ENCODE measurements at places on chromosomes 3 and 15.

- no peak for DNase-seq
Observed at GRCh38 chr15:64146041-64146440, 5.5 kb upstream of the SNX22 start.

GRCh38 chr3:117628823-117629291 is 919.3 kb downstream of the TUSC7 start:
- no peak for DNase-seq

DNA sequence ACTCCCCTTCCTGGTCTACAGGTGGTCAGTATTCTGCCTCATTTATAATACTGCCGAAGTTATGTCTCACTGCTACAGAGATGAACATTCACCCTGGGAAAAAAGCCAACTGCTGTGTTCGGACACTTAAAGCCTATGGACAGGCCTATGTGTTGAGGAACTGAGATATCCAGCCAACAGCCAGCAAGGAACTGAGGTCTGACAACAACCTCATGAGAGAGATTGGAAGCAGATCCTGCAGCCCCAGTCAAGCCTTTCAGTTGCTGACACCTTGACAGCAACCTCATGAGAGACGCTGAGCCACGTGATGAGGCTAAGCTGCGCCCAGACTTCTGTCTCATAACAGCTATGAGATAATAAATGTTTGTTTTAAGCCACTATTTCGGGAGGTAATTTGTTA is 18.2 kb upstream of the FHIT start:
- DNase-seq = no peak

- DNase-seq = no peak
Observed at GRCh38 chr3:145801696-145802095, 359.3 kb downstream of the PLOD2 start.

- no peak for DNase-seq
Observed at GRCh38 chr3:153396581-153396980, 234.6 kb downstream of the RAP2B start.

DNA sequence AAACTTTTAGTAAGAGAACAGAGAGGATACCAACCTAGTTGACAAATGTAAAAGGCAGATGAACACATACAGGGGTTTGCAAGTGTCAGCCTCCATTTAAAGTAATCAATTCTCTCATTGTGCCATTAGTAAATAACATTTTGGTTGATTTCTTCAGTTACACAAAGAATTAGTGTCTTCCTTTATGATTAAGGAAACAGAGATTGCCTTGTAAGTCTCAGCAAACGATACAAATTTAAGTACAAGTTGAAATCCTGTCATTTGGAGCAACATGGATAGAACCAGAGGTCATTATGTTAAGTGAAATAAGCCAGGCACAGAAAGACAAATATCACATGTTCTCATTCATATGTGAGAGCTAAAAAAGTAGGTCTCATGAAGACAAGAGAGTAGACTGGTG is 26.1 kb downstream of the MYO5A start:
- DNase-seq = no peak

DNA sequence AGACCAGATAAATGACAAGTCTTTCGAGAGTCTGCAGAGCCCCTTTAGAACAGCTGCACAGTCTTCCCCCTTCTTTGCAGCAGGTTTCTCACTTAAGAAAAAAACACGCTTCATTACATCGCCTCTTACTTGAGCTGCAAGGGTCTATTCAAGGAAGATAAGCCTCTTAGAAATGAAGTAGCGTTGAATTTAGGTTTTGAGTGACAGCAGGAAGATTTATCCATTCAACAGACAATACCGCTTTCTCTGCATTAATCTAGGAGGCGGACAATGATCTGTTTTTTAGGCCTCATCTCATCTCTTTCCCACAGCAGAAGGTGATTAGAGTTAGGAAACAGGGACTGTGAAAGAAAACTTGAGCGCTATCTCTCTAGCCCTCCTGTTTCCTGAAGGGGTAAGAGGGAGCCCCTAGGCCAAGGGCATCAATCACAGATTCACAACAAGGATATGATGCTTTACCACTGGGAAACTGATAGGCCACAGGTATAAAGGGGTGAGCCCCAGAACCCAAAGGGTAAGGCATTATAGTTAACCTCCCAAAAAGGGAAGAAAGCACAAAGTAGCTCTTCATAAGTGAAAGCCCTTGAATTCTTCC is 84.3 kb downstream of the MECOM start:
- DNase-seq = no peak

- no peak for DNase-seq
Observed at GRCh38 chr15:28289694-28290463, 32.1 kb downstream of the HERC2 start.

GRCh38 chr15:100645671-100646070 is 43.3 kb downstream of the ASB7 start:
- DNase-seq = no peak

- DNase-seq = no peak
Observed at GRCh38 chr3:116276675-116277074, 168.6 kb downstream of the LSAMP start.

GRCh38 chr3:105199217-105199616 is 167.5 kb upstream of the ALCAM start:
- DNase-seq = no peak

DNA sequence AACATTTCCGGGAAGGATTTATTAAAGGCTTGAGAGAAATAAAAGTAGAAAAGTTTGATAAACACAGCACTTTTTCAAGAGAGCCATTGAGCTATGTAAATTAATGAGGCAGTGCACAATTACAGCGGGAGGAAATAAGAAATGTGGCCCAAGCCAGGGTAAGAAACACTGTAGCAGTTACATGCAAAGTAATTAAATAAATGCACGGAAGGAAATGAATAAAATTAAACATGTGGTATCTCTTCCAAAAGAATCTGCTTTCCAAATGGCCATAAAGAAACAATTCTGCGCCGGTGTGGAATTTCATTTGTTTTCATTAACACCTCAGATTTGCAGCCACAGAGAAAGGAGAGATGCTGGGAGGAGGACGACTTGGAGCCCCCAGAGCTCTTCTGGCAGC is 35.3 kb downstream of the ZPLD1 start:
- DNase-seq = no peak

DNA sequence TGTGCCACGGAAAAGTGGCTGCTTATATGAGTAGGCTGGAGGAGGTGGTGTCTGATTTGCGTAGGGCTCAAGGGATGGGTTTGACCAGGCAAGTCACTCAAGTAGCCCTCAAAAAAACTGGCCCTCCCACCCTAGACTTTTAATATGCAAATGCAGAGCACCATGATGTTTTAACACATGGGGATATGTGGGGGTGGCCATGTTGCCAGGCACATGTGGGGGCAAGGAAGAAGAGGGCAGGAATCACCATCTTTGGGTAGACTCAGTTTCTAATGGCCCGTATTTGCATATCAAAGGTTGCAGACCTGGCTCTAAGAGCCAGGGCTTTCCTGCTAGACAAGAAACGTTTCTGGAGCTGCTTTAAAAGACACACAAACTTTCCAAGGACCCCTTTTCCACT is 307.2 kb upstream of the NDN start:
- DNase-seq = no peak

GRCh38 chr3:52399131-52399530 is 45.8 kb downstream of the SEMA3G start:
- DNase-seq = no peak

- no peak for DNase-seq
Observed at GRCh38 chr3:187922704-187923416, 177.6 kb upstream of the BCL6 start.

DNA sequence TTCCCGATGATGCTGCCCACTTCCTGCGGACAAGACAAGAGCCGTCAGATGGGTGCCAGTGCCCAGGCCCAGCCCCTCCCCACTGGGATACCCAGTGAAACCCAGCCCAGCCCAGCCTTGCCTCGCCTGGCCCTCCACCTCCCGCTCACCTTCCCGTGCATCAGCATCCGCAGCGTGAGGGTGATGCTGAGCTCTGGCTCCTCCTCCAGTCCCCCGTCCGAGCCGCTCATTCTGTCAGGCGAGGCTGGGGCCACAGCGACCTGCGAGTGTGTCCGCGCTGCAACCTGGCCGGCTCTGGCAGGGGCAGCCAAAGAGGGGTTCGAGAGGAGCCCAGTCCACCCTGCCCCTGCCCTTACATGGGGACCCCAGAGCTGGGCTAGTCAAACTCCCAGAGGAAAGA is 5.8 kb downstream of the GPR62 start:
- no peak for DNase-seq

GRCh38 chr15:88465633-88466224 is 1.5 kb downstream of the MRPL46 start:
- DNase-seq = no peak

GRCh38 chr15:83498801-83499200 is 51.7 kb downstream of the SH3GL3 start:
- DNase-seq = no peak

GRCh38 chr3:63998852-63999754 is 24.2 kb downstream of the PSMD6 start:
- no peak for DNase-seq

DNA sequence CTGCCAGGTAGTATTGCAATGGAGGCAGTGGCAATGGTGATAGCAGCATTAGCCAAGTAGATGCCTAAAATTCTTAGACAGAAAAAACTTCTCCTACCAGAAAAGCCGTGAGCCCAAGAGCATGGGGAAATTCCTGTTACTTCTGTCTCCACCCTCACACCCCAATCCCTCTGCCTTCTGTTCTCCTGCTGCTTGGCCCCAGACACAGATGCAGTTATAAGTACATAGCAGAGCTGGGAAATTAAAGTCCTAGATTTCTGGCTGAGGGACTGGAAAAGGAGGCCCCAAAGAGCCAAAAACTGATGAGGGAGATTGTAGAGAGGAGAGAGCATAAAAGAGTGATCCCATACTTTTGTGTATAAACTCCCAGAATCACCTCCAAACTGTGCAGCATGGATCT is 166.9 kb downstream of the SMAD6 start:
- no peak for DNase-seq

GRCh38 chr15:25742041-25742730 is 120.9 kb downstream of the ATP10A start:
- no peak for DNase-seq

- DNase-seq = no peak
Observed at GRCh38 chr15:35606450-35606779, 60.5 kb upstream of the DPH6 start.

- DNase-seq = peak; percentile 3
Observed at GRCh38 chr3:130843441-130843840, 50.4 kb upstream of the ATP2C1 start.

GRCh38 chr3:129224984-129225393 is 24.4 kb upstream of the COPG1 start:
- DNase-seq = peak; percentile 48

- DNase-seq = no peak
Observed at GRCh38 chr15:64480891-64481290, 20.5 kb downstream of the ZNF609 start.

DNA sequence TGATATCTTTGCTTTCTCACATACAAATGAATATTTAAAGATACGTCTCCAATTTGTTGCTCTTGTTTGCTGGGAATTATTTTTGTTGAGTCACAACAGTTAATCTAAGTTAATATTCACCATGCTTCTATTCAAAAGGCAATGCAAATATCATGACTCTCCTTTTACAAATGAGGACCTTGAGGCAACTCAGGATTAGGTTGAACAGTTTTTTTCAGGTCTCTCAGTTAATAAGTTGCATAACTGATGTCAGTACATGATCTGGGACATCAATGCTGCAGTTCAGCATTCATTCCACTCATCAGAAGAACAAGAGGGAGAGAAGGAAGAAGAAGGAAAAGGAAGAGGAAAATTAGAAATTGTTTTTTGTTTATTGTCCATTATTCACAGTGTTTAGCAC is 781 bp upstream of the NAALADL2 start:
- DNase-seq = no peak

GRCh38 chr15:31301673-31301990 is 25.0 kb upstream of the KLF13 start:
- no peak for DNase-seq

- no peak for DNase-seq
Observed at GRCh38 chr3:126715432-126715831, 11.4 kb downstream of the CHCHD6 start.

- no peak for DNase-seq
Observed at GRCh38 chr15:90988296-90988695, 6.0 kb downstream of the PRC1 start.

- DNase-seq = no peak
Observed at GRCh38 chr3:79872483-79872882, 104.7 kb upstream of the ROBO1 start.

DNA sequence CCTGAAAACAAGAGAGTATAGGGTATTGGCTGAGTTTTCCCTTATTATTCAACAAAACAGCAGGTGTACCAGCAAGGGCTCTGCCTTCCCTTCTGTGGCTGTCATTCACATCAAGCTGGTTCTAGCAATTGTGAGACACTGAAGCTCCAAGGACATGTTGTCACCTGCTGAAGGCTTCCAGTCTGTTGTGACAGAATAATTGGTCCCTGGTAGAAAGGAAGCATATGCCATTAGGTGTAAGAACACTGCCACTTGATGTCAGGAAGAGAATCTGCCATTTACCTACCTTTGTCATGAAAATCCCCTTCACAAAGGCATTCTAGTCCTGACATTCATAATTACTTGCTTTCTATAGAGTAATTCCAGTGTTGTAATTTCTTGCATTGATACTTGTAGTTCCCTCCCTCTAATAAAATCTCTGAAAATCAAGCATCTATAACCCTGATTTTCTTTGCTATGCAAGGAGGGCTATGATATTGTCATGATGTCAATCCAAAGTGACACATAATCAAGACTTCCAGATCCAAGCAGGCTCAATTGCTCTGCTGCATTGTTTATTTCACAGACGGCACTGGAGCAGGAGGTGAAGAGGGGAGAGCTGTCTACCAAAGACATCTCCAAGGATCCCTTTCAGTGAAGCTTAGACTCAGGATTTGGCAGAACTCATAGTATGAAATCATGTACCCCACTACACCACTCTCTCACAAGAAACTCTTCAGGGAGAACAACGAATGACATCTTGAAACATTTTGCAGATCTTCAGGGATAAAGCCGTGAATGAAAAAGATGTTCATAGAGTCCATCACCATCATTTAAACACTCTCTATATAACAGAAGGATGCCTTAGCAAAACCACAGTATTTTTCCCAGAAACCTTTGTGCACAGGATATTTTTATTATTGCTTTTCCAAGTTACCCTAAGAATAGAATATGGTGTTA is 425.3 kb downstream of the RBMS3 start:
- DNase-seq = no peak

- peak; percentile 86 for DNase-seq
Observed at GRCh38 chr15:73838831-73839426, 34.4 kb upstream of the TBC1D21 start.

DNA sequence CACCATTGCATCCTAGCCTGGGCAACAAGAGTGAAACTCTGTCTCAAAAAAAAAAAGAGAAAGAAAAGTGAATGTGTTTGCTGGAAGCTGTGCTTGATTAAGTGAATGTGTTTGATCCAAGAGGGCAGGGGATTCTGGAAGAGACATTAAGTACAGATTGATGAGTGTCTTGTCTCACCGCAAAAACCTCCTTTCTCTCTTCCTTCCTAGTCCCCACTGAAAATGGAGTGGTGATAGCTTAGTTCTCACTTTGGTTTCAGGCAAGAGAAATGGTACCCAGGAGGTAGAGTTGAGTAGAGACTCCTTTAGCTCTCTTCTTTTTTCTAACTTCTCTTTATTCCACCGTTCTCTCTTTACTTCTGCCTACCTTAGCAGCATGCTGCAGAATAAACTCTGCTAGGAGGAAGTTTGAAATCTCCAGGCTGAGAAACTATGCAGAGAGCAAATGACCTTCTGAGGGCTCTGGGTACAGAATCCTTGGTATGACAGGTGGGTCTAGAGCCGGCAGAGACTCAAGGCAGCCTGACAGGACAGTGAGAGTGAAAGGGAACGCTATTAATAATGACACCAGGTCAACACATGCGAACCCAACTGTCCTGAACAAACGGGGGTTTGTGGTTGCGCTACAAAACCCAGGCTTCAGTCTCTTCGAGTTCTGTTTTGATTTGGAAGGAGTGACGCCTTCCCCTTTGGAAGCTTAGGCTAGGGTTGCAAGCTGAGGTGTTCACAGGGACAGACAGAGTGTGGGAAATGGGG is 74.9 kb downstream of the SMAD3 start:
- DNase-seq = no peak

GRCh38 chr3:31610700-31611275 is 78.1 kb downstream of the STT3B start:
- no peak for DNase-seq

Data from substantia nigra (tissue), 51 donors.